ENCODE measurements at places on chromosomes 11 and 22.

GRCh38 chr22:17586831-17587440 is 23.6 kb downstream of the SLC25A18 start:
- ATAC-seq, result no peak

DNA sequence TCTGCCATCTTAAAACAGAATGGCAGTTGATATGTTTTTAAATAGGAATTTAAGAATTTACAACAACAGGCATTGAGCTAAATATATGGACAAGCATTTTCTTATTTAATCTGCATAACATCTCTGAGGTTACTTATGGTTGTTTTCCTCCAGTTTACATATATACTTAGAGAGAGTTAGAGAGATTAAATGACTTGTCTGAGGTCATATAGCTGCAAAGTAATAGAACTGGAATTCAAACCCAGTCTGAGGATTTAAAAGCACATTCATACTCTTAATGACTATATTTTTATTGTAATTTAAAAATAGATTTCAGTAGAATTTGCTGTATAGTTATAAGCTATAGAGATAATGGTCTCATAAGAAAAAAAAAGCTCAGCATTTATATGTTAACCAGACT is 81.4 kb upstream of the GRIK4 start:
- ATAC-seq, result no peak

DNA sequence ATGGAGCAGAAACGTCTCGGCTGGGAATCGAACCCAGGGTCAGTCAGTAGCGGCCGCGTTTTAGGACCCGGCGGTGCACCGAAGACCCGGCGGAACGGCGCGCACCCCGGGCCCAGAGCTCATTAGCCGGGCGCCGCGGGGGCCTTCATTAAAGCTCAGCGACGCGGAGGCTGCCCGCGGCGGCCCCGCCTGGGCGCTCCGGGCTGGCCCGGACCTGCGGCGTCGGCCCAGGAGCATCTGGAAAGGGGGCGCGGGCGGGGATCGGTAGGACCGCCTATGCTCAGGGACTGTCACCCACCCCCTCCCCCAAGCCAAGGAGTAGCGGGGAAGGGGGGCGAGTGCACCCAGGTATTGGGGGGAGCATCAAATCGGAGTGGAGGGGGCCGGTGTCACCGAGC is 52.2 kb downstream of the CYTH4 start:
- no peak for ATAC-seq

DNA sequence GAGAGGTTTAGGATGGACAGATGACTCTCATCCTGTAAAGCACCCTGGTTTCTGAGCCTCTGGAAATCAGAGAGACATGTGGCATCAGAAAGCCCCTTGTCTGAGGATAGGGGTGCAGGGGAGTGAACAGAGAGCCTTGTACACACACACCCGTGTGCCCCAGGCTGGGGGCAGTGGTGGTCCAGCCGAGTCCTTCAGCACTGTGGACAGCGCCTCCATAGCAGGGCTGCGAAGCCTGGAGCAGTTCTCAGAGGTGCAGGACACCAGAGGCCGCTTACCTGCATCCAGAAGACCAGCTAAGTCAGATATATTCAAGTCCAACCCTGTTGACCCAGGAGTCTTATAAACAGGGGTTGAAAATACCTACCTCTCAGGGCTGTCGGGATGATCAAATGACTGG is 11.5 kb upstream of the IGSF9B start:
- no peak for ATAC-seq

- peak; percentile 24 for ATAC-seq
These were observed 3.5 kb downstream of the CBX7 start for GRCh38 chr22:39148727-39149535.

DNA sequence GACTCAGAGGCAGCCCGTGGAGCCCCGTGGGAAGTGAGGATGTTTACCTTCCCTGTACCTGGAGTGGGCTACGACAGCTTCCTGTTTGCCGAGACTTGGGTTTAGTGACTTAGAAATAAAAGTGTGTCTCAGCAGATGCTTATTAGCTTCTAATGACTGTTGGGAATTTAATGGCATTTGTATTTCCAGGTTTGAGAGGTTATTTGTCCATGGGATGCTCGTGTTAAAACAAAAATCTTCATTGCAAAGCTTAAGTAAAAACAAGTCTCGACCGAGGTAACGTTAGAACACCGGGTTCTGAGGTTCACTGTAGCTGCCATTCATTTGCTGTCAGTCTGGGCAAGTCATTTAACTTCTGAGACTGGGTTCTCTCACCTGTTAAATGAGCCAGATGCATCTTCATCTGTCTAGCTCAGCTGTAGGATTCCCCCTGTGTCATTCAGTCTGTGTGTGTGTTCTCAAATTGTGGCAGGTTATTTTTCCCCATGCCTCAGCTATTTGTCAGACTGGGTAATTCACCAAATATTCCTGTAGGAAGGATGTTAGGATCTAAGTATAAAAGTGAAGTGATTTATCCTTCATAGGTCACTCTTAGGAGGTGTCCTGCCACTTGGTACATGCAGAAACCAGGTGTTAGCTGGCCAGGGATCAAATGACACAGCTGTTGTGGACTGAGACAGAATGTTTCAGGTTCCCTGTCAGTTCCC is 791 bp downstream of the EI24 start:
- ATAC-seq, result peak; percentile 42

GRCh38 chr11:16843294-16843693 is 104.8 kb downstream of the C11orf58 start:
- no peak for ATAC-seq

DNA sequence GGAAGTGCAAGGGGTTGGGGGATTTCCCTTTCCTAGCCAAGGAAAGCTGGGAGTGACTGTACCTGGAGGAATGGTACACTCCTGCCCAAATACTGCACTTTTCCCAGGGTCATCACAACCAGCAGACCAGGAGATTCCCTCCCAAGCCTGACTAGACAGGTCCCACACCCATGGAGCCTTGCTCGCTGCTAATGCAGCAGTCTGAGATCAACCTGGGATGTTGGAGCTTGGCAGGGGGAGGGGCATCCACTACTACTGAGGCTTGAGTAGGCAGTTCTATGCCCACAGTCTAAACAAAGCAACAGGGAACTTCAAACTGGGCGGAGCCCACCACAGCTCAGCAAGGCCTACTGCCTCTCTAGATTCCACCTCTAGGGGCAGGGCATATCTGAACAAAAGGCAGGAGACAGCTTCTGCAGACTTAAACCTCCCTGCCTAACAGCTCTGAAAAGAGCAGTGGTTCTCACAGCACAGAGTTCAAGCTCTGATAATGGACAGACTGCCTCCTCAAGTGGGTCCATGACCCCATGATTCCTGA is 58.5 kb downstream of the SLC22A9 start:
- no peak for ATAC-seq

GRCh38 chr22:30829901-30830550 is 135.4 kb downstream of the OSBP2 start:
- no peak for ATAC-seq

GRCh38 chr11:128670631-128671030 is 23.2 kb upstream of the FLI1 start:
- ATAC-seq, result no peak

DNA sequence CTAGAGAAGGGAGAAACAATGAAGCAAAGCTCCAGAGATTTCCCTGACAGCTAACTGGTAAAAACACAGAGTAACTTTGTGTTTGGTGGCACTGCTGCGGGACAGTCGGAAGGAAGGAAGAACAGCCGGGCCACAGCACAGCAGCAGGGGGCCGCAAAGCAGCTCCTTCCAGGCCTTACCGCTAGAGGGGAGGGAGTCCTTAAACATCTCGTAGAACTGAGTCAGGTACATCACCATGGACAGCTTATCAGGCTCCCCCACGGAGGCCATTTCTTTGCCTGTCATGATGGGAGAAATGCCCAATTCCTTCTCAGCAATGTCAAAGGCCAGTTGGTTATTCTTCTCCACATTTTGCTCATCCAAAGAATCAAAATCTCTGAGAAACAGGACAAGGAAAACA is 114.6 kb upstream of the BID start:
- ATAC-seq, result no peak

DNA sequence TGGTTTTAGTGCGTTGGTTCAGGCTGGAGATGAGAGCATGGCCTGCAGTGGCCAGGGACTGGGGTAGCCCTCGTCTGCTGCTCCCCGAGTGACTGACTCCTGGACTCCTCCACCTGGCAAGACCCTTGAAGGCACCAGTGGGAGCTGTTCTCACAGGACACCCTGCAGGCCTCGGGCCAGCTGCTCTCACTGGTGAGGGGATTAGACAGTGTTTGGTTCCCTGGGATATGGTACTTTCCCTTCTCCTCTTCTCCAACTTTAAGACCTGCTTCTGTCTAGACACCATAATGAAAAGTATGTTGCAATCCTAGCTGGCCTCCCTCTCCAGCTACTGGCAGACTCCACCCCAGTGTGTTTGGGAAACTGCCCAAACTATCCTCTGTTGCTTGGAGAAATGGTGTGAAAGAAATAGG is 168.8 kb upstream of the CADM1 start:
- ATAC-seq, result no peak

GRCh38 chr11:66728693-66729385 is at the start of gene SPTBN2:
Gene SPTBN2 (minus strand): TSS chr11:66729216. CDS start chr11:66721240, 7,976 bp downstream.
- ATAC-seq, result no peak

- ATAC-seq, result peak; percentile 42
These were observed 16.8 kb downstream of the PIWIL4 start for GRCh38 chr11:94583866-94584500.

DNA sequence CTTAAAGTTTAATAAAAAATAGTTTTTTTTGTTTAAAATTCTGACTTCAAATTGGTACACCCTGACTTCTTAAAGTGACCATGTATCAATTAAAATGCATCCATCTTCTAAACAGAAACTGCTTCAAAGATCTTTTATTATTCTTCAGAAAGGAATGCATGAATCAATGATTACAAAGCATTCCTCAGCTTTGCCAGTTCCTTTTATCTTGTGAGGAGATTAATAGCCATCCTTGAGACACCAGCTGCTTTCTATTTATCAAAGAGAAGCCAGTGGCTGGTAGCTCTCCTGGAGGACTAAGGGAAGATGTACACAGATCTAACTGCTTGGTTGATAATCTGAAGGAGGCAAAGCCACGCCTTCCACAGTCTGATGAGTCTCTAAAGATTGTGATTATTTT is 2222.5 kb downstream of the LRRC4C start:
- no peak for ATAC-seq

GRCh38 chr22:25898707-25899365 is 156.8 kb downstream of the MYO18B start:
- ATAC-seq, result no peak

Data from stimulated activated memory B cell treated with anti-CD40 and anti-IgM and Interleukin-4, amounts not matched to agents 10 μg/mL and 1 μg/mL and 100 μg/mL, for 72 hours (primary cell).